A172 (cell line): ENCODE measurements at places on chromosomes 11 and 22. TPM values are rescaled to one million over a fixed set of nuclear protein-coding genes. Genes with fewer than 3 reads are reported as not detected.

CNGA4 gene
- total RNA-seq: 0.17 TPM in 1 of 2 replicates, not detected in the other

GAL3ST1 gene
- total RNA-seq: 0.38 TPM in 1 of 2 replicates, not detected in the other

CARD10 gene
- 20.4 and 41.0 TPM in 2 replicates for total RNA-seq

SLC37A4 gene
- 5.0 and 7.5 TPM in 2 replicates for total RNA-seq

OR8D4 gene
- total RNA-seq: not detected in 2 replicates

CASP5 gene
- not detected in 2 replicates for total RNA-seq

PLAAT2 gene
- total RNA-seq: 0.28 TPM in 1 of 2 replicates, not detected in the other

CSNK2A3 gene
- total RNA-seq: 3.4 and 3.6 TPM in 2 replicates

CTSF gene
- 1.6 and 7.8 TPM in 2 replicates for total RNA-seq

TIGD3 gene
- total RNA-seq: 2.0 and 3.5 TPM in 2 replicates

FAM111B gene
- 26.7 and 31.4 TPM in 2 replicates for total RNA-seq

APOBEC3H gene
- total RNA-seq: 0.50 and 0.81 TPM in 2 replicates

FOLR3 gene
- total RNA-seq: not detected in 2 replicates

RASSF10 gene
- not detected in 2 replicates for total RNA-seq

MS4A13 gene
- total RNA-seq: 2.3 TPM in 1 of 2 replicates, not detected in the other

SYT7 gene
- 0.12 and 0.26 TPM in 2 replicates for total RNA-seq
